ENCODE measurements at places on chromosomes 5 and 9.
A peak's percentile ranks its signal among the peaks of the same experiment; 100 is the strongest.

DNA sequence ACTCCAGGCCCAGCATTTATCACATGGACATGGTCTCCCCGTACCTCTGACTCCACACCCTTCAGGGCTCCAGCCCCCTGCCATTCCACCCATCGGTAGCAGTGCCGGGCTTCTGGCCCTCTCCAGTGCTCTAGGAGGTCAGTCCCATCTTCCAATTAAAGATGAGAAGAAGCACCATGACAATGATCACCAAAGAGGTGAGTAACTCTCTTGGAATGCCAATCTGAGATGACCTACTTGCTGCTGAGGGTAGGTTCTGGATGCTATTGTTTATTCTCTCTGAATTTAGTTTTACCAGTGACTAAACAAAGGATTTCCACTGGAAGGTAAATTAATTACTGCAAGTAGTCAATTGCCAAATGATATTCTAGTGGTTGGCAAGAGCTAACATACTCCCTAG lies 80.8 kb downstream of the TLE4 start:
- no peaks in the 10 kb centered on the region for H3K27me3 ChIP-seq
- no peak overlapping the region for H3K4me3 ChIP-seq
- DNase-seq: no peak
- H3K4me1 ChIP-seq: no peaks in the 10 kb centered on the region

DNA sequence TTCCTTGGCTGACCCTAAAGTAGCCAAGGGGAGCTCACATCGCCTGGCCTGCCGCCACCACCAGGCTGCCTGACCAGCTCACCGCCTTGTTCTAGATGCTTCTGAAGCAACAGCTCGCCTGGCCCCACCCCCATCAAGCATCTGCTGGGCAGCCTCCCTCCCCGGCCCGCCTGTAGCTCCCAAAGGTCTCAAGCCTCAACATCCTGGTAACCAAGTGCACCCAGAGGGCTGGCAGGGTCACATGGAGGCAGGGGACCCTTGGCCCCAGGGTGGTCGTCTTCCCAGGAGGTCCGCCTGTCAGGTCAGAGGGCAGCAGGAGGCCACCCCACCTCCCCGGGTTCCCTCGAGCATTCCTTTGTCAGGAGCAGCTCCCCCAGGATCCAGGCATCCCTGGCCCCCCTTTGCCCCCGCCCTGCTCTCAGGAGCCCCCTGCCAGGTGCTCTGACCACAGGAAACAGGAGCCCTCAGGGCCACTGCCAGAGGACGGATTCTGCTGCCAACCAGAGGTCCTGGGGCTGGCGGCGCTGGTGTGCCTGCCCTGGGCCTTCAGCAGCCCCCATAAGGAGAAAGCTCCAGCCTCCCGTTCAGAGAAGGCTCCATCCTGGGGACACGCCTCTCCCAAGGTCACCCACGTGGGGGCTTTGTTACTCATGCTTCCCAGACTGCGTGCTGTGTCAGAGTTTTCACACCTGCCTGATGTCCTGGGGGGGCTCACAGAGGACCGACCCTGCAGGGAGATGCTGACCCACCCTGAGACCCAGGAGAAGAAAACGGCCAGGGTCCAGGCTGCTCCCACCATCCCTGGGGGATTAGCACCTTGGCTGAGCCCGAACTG lies 3.5 kb upstream of the LRRC14B start:
- DNase-seq: no peak
- H3K4me3 ChIP-seq: peak overlapping the region; percentile 13
- peaks cover 4% of the 10 kb centered on the region for H3K4me1 ChIP-seq
- peaks cover 24% of the 10 kb centered on the region for H3K27me3 ChIP-seq

DNA sequence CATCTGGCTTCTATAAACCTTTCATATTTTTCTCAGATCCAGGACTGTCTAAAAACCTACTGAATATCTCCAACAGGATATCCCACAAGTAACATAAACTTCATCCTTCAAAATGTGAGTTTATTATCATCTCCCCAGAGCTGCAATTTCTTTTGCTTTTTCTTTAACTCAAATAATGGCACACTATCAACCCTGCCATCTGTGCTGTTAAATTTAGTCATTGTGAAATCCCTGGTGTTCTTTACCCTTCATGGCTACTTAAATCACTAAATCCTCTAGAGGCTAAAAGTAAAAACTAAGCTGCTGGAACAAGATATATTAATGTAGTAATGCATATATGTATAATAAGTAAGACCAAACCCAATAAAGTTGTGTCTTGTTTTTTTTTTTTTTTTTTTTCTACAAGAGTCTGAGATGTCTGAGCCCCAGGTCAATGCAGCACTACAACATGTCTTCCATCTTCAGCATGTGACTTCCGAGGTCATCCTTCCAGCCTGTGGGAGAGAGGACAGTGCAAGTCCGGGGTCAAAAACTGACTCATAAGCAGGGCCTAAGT lies 362.9 kb downstream of the ADGRV1 start:
- no peaks in the 10 kb centered on the region for H3K27me3 ChIP-seq

DNA sequence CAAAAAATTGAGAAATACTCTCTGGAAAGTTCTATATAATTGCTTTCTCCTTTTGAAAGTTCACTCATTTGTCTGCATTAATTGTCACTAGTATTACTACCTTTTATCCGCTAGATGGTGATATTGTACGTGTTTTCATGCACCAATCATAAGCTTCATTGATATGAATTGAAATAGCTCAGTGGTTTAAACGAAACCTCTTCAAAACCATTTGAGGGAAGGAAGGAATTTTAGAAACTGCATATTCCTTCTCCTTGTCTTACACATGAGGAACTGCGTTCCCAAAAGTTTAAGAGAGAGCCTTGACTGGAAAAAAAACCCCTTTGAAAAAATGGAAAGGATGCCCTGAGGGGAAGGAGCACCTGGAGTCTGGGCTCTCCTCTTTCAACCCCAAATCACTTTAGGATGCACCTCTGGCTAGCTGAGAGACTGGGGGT lies 98.6 kb downstream of the YTHDC2 start:
- no peak overlapping the region for H3K27ac ChIP-seq
- H3K27me3 ChIP-seq: peaks cover 13% of the 10 kb centered on the region
- DNase-seq: no peak

DNA sequence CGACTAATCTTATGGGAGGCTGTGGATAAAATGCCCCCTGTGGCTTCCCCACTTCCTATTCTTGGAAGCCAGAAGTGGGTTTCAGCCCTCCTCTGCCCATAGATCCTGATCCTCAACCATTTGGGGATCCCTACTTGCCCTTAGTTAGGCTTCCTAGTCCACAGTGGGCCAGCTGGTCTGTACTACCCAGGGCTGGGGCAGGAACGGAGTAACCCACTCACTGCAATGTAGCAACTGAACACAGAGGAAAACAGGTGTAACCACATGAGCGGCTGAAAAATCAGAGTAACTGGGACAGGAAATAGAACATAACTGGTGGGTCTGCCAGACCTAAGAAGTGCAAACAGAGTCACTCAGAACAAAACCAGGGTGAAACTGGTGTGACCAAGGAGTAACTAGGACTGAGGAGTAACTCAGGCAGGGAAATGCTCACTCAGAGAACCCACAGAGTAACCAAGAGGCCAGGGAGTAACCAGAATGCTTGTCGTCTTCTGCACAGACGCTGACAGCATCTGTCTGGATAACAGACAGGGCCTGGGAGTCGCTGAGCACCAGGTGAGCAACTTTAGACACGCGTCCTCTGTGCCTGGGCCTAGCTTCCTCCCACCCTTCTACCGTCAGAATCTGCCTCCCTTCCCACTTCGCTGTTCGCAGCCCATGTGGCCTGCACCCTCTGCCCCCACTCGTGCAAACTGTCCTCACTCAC lies 1.0 kb downstream of the AQP3 start:
- H3K4me3 ChIP-seq: peak overlapping the region; percentile 55
- no peaks in the 10 kb centered on the region for H3K36me3 ChIP-seq

DNA sequence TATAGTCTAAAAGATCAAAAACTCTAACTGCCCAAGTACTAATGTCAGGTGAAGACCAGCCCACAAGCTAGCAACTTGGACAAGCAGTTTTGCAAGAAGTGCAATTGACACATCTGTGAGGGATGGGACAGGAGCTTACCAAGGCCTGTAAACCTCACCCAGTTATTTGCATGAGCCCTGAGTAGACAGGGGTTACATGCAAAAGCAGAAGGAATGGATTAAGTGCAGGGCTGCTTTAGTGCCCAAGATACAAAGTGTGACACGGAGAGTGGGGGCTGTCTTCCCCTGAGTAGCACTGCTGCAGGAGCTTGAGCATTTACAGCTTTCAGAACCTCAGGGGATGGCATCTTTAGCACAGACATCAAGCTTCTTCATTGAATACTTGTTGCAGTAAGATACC lies 286.7 kb downstream of the ELAVL2 start:
- H3K36me3 ChIP-seq: no peaks in the 10 kb centered on the region
- no peak overlapping the region for H3K4me3 ChIP-seq
- no peaks in the 10 kb centered on the region for H3K4me1 ChIP-seq

DNA sequence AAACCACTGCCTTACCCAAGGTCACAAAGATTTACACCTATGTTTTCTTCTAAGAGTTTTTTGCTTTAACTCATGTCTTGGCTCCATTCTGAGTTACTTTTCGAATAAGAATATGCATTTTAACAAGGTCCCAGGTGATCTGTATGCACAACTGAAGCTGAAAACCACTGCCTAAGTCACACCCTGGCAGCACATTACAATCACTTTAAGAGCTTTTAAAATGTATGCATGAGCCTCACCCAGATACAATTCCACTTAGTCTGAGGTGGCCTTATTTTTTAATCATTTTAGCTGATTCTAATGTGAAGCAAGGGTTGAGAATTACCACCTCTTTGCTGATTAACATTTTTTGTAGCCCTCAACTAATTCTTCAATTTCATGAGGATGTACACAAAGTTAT lies 29.5 kb downstream of the IDNK start:
- no peak for DNase-seq
- H3K27me3 ChIP-seq: no peaks in the 10 kb centered on the region
- no peak overlapping the region for H3K4me3 ChIP-seq
- no peaks in the 10 kb centered on the region for H3K4me1 ChIP-seq
- H3K27ac ChIP-seq: no peak overlapping the region
- peaks cover 14% of the 10 kb centered on the region for H3K36me3 ChIP-seq

DNA sequence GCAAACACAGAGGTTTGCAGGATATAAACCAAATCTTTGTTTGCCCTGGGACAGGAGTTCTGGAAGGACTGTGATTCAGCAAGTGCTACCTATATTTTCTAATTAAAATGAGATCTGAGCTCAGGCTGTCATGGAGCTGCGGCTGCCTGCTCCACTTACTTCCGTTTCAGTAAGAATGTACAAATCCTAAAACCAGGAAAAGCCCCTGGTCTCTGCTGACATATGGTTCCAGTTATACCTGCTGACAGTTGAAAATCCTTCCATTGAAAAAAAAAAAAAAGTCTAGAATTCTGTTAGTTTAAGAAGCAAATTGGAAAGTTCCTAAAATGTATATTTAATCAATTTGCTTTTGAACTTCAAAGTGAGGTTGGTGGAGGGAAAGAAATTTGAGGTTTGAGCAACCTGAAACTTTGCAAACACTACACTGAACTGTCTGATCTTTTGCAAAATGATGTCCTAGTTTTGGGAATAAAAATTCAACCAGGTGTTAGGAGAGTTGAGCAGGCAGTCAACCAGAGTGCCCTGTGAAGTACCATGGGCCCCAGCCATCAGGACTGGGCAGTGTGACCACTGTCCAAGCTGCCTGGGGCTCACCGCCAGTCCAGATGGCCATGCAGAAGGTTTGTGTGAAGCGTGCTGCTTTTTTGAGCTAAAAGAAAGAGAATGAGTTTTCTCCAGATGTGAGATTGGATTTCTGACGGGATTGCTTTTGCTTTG lies 50.6 kb downstream of the SHB start:
- no peaks in the 10 kb centered on the region for H3K27me3 ChIP-seq
- H3K27ac ChIP-seq: peak overlapping the region; percentile 73
- H3K36me3 ChIP-seq: no peaks in the 10 kb centered on the region
- no peak overlapping the region for H3K4me3 ChIP-seq
- no peak for DNase-seq
